ENCODE measurements at places on chromosomes 1 and 21.

DNA sequence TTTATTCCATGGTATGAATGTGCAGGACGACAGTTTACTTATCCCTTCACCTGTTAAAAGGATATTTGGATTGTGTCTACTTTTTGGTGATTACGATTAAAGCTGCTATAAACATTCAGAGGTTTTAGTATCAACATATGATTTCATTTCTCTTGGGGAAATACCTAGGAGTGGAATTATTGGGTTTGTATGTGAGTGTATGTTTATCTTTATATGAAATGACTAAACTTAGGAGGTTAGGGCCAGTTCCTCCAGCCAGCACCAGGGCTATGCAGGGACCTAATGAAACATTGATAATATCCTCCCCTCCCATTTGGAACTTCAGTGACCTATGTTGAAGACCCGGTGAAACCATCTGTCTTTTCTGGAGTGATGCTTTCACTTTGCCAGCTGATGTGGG is 13.8 kb downstream of the TMEM51 start:
- no peak for DNase-seq

GRCh38 chr1:119779869-119780356 is 11.2 kb upstream of the HMGCS2 start:
- no peak for DNase-seq

DNA sequence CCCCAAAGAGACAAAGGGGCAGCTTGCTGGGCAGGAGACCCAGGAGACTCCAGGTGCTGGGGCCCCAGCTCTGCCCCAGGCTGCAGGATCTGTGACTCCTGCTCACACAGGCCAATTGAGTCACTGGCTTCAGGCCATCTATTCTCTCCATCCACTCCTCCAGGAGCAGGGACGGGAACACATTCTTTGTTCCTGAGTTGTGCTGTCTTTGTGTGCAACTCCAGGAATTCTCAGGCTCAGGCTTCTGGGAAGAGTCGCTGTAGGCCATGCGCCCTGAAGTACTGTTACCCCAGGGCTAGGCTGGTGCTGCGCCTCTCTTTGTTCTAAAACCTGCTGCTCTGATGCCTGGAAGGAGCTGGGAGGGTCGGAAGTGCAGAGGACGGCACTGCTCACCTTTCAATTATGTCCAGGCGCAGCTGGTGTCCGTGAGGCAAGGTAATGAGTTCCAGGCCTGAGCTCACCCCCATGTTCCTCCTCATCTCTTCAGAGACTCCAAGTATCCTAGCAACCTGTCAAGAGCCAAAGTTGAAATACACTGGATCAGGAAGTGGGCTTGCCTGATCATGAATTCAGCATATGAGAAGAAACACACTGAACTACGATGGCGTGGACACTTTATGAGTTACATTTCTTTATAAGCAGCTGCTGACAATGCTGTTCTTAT is 105.9 kb downstream of the BCAR3 start:
- no peak for DNase-seq

GRCh38 chr1:202576816-202577215 is 133.4 kb downstream of the SYT2 start:
- no peak for DNase-seq

DNA sequence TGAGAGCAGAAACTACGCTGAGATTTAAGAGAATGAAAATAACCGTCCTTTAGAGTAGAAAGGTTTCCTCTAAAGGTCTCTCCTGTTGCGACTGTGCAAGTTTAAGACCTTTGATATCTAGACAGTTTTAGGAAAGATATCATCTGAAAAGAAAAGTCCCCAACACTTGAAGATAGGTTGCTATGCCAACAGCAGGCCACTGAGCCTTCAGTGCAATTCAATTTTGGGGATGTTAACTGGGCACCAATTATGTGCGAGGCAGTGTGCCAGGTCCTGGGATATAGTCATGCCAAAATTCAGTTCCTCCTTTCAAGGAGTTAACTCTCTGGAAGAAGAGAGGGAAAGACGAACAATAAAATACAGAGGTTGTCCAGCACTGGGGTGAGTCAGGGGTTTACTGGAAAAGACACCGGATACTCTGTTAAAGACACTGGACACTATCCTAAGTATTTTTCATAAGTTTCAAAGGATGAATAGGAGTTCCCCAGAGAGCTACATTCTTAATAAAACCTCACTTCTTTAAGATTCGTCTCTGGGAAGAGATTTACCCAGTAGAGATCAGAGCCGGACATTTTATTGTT is 25.5 kb upstream of the ZNF281 start:
- no peak for DNase-seq
